Osteocyte (in vitro differentiated cells): ENCODE measurements at places on chromosomes 4 and X.

GRCh38 chrX:143296521-143296920 lies 220.8 kb downstream of the SPANXN3 start:
- DNase-seq, result no peak

DNA sequence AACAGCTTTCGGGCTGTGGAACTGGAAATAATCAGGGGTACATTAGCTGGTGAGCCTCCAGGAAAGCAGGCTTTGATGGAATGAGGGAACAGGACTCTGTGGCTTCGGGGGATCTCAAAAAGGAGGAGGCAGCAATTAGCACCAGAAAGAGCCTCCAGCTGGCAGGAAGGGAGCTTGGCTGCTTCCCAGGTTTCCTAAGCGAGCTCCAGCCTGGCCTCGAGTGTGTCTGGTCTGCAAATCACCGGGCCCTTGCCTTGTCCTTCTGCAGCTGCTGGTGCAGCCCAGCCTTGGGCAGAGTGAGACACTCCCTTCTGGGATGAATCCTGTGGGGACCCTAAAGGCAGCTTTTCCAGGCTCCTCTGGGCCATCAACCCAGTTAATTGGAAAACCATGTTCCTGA lies 10.7 kb upstream of the PDHA1 start:
- peak; percentile 80 for DNase-seq

- peak; percentile 63 for DNase-seq
These were observed 53.0 kb downstream of the ARSF start for GRCh38 chrX:3094261-3094660.

- no peak for DNase-seq
These were observed 123.4 kb downstream of the SPCS3 start for GRCh38 chr4:176443117-176443516.

- DNase-seq, result no peak
These were observed 776.6 kb upstream of the LCORL start for GRCh38 chr4:18798123-18798522.

GRCh38 chr4:148965080-148965479 lies 522.9 kb upstream of the NR3C2 start:
- DNase-seq, result no peak

GRCh38 chrX:71053217-71053621 lies 14.9 kb downstream of the SNX12 start:
- no peak for DNase-seq

DNA sequence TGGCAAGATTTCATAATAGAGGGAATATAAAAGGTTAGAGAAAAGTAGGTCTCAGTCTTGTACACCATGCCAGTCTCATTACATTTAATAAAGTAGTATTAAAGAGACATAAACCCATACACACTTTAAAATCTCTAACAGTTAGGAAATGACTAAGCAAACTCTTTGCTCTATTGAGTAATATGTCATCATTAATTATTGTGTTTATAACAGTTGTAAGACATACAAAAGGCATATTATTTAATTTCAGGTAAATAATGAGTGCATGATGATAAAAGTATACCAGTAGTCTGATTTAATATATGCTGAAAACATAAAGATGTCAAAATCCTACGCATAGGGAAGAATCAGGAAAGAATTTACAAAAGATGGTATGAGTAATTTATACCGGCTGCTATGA lies 31.0 kb upstream of the FGG start:
- no peak for DNase-seq

DNA sequence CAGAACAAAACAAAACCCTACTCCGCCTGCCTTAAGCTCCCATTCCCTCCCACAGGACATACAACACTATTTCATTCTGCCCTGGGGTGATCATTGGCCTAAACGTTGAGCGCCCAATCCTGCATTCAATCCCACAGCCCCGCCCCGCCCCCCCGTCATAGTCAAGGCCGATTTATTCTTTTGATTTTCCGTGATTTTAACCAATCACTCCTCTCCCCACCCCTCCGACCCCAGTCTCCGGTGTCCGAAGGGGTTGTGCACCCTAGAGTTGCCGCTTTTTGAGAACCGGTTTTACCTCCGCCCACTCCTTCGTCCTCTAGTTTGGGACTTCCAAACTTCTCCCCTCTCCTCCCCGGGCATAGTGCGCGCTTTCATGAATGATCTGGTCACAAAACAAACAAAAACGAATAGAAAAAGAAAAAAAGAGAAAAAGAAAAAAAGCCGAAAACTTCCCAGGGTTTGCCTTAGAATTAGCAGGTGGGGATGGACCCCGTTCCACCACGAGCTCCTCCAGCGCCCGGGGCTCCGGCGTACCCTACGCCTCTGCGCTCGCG lies 446 bp upstream of the UBE2A start:
- DNase-seq, result no peak

DNA sequence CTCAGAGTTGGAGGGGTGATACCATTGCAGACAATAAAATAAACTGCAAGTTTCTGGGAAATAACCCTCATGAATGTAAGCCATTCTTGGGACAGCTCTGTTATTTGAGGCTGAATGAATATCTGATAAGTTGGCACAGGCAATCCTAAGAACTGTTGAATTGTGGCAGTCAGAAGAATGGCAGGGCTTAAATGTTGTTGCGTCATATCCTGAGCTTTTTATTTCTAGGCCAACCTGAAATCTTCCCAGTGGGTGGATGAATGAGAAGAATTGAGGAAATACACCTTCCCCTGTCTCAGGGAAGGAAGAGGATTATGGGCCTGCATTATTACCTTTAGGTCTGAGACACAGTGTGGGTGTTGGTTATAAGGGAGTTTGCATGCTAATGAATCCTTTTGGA lies 64.4 kb upstream of the C4orf54 start:
- DNase-seq, result no peak
